ENCODE measurements at places on chromosomes 4 and X. TPM values are rescaled to one million over a fixed set of nuclear protein-coding genes. Genes with fewer than 3 reads are reported as not detected.

HGFAC gene
- not detected for total RNA-seq

DNA sequence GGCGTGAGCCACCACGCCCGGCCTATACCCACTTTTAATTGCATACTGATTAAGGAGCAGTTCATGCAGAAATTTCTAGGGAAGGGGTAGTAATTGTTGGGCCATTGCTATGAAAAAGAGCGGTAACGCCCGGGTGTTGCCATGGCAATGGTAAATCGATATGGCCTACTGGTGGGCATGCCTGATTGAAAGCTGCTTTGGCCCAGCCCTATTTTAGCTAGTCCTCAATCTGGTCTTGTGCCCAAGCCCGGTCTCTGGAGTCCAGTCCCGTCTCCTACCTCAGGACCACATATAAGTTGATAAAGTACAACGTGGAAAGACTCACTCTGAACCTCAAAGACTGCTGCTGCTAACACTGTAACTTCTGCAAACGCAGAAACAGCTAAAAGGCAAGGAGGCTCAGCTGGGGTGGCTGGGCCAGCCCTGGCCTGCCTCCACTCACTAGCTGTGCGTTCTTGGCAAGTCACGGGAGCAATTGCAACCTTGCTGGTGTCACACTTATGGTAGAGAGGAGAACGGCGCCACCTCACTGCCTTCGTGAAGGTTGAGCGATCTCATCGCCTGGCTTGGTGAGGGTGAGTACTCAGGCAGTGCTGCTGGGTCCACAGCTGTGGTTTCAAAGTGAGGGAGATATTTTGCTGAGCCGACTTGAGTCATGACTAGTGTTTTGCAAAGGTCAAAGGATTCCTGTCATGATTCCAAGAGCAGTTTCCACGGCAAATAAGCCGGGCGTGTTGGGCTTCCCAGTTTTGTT, 57.0 kb upstream of the GRPEL1 start:
- no peak for DNase-seq

DNA sequence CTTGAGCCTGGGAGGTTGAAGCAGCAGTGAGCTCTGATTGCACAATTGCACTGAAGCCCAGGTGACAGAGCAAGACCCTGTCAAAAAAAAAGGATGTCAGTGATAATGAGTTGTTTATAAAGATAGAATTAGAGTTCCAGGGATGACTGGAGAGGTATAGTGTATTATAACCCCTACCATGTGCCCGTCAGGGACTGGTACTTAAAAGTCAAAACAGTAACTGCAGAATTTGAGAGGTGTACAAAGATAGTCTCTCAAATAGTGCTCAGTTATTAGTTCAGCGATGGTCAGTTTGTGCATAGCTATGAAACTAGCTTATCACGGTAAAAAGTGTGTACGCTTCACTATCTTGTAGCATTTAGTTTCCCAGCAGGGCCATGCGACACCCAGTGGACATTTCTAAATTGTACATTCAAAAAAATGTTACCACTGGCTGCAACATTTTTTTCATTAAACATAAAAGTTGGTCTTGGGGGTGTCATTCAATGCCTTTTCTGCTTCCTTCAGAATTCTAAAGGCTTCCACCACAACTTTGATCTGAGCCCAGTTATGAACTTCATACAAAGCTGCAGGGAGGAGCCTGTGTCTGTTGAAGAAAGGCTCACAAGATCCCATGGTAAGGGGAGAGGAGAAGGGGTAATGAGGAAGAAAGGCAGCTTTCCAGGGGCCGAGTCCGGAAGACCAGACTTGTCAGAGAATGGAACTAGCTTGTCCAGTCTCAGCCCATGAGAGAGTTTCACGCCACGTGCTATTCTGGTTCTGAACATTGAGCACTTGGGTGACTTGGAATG, 9.2 kb upstream of the GYG2 start:
- DNase-seq, result no peak

CSAG2 gene
- not detected for total RNA-seq

DNA sequence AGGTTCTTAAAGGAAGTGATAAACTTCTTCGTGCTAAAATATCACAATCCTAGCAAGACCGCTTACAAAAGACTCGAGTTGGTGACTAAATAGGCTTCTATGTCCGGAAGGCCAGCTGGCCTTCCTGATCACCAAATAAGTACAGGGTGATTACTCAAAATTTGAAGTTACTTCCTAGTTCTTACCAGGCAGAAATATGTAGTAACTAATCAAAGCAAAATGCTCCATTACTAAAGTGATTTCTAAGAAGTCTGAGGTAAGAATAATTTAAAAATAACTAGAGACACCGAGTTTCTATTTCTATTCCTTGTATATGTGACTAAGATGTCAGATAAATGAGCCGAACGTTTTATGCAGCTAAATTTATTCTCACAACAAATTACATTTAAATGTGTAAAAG, 62.2 kb downstream of the NSUN7 start:
- DNase-seq, result no peak

EDA2R gene
- total RNA-seq, result 2.0 TPM

MAGEA9B gene
- total RNA-seq, result not detected

- DNase-seq, result no peak
Measured at GRCh38 chr4:74878323-74878722, 54.6 kb upstream of the PARM1 start.

GRCh38 chr4:48495941-48496340, 5.9 kb downstream of the ZAR1 start:
- DNase-seq, result no peak

GRCh38 chr4:1604181-1604705, 79.9 kb downstream of the FAM53A start:
- DNase-seq, result no peak

DNA sequence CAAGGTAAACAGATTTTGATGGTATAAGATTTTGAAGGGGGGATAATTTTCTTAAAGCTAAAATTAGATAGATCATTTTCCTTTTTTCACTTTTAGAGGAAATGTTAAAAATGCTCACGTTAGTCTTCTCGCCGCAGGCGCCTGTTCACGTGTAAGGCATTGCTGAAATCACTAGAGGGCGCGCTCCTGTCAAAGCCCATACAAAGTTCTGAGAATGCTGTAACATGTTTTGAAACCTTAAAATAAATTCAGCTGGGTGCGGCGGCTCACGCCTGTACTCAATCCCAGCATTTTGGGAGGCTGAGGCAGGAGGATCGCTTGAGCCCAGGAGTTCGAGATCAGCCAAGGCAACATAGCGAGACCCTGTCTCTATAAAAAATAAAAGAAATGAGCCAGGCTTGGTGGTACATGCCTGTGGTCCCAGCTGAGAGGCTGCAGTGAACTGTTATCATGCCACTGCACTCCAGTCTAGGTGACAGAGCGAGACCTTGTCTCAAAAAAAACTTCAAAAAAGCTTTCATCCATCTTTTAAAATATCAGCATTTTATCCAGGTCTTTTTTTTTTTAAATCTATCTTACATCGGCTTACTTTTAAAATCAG, 138.0 kb downstream of the RBMX2 start:
- peak; percentile 3 for DNase-seq

HPGDS gene
- 0.18 TPM for total RNA-seq

TEX11 gene
- total RNA-seq, result not detected

GRCh38 chr4:3879681-3880614, 113.8 kb downstream of the ADRA2C start:
- DNase-seq, result peak; percentile 65

Data from CD8-positive, alpha-beta memory T cell (primary cell).